ENCODE measurements at places on chromosomes 7 and 10. TPM values are rescaled to one million over a fixed set of nuclear protein-coding genes. Genes with fewer than 3 reads are reported as not detected.

OPN1SW gene
- not detected for total RNA-seq

DNA sequence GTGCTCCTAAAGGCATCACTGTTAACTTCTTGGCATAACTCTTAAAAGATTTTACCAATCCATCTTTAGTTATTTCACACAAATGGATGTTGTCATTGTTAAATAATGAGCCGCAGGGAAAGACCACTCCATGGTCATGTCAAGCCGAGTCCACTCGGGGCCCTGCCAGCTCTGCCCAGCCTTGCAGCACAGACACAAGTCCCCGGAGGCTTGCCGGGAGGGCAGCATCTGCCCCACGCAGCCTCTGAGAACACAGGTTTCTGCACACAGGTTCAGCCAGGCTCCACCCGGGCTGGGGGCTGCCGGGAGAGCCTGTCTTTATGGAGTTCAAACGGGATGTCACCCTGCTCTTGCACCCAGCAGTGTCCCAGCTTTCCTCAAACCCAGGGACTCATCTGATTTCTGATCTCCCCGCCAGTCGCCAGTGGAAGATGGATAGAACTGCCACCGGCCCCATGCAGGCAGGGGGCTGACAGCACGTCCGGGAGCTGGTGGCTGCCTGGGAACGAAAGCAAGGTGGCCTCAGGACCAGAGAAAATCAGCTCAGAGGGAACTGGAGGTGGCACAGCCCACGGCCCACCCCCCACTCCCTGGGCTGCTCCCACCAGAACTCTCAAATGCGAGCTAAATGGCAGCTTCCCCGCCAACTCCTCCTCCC is 156.2 kb downstream of the TCERG1L start:
- no peak for DNase-seq

HOXA13 gene
- total RNA-seq, result not detected

- DNase-seq, result no peak
These were observed 43.0 kb downstream of the CH25H start for GRCh38 chr10:89164080-89164479.

- DNase-seq, result no peak
These were observed 149.1 kb downstream of the HERPUD2 start for GRCh38 chr7:35545831-35546230.

DNA sequence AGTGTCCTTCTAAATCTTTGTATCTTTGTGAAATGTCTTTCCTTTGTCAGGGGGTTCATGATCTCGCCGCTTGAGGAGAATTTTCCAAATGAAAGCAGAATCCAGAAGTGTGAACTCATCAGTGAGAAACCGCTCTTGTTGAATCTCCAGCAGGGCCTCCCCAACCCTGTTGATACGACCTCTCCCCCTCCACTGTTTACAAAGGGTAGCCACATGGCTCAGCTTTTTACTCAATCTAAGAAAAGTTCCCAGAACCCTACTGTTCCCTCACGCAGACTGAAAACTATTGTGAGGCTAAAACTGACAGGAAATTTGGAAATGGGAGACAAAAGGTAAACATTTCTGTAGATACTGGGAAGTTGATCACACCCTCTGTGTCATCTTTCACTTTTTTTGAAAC is 73.9 kb downstream of the SEMA3C start:
- no peak for DNase-seq

CUBN gene
- 0.51 TPM for total RNA-seq

SOSTDC1 gene
- not detected for total RNA-seq

DNA sequence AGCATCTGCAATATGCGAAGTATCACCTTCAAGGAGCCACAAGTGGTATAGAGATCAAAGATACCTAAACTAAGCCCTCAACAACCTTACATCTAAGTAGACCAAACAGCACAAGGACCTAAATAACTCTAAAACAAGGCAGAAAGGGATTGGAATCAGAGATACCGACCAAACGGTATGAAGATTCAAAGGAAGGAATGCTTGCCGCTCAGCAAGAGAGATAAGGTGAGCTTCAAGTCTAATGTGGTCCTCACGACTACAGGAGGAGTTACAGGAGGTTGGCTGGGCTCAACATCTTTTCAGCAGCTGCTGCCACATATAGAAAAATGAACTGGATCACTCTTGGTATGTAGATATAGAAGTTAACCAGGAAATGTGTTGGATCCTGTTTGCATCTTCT is 11.6 kb downstream of the ABLIM1 start:
- DNase-seq, result no peak

- DNase-seq, result no peak
These were observed 11.7 kb upstream of the GPR37 start for GRCh38 chr7:124777268-124777667.

DNA sequence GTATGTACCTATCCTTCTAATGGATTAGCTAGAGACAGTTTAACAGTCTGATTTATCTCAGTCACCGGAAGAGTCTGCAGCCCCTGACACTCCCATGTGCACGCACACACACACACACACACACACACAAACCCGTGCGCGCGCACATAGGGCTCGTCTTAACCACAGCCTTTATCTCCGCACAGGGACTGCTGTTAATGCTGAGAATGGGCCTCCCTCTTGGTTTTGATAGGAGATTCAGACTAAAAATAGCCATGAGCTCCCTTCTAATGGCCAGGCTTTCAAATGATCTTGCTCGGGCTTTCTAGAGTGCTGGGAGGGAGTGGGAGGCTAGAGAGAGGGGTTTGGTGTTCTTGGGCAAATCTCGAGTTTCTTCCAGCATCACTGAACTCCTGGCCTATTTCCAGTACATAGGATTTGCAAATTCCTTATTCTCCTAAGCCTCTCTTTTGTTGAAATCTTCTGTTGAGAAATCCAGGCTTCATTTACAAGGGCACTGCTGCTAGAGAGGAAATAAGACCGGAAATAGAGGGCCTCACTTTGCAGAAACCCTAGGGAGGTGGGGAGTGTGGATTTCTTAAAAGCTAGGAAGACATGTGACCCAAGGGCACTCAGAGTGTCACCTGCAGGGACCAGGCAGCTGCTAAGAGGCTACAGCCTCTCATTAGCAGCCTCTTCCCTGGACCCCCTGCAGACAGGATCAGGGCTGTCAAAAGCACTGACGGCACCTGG is 2.4 kb downstream of the TMEM72 start:
- no peak for DNase-seq

DNA sequence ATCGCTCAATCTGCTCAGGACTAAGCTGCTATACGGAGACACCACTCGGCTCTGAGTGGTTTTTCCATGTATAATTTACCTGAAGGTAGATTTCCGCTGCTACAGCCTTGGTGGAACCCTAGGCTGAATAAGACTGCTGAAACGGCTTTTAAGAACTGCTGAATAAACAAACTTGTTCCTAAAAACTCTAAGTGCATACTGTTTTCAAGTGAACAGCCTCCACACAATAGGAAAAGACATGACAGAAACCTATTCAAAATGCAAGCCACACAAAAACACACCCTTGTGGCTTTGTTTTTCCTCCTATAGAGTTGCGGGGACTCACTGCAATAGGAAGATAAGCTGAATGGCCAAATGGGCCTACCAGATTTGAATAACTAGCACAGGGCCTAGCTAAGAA is 117.2 kb downstream of the UBE2H start:
- DNase-seq, result no peak

GNA12 gene
- total RNA-seq, result 10.9 TPM

DNA sequence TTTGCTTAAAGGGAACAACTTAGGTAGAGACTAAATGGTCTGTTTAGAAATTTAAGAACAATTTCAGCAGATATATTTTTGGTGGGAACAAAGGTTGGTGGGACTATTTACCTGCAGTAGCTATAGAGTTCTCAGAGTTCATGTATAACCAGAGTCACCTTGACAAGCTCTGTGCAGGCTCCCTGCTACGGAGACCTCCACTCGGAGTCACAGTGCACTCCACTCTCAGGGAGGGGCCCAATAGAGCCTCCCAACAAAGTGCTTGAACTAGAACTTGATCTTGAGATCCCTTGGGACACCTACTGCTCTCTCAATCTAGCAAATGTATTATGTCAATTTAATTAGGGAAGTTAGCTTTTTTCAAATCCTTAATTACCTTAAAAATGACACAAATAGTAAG is 2.3 kb downstream of the MYPN start:
- DNase-seq, result no peak

HYAL4 gene
- total RNA-seq, result not detected

GRCh38 chr10:33101392-33101787 is 143.4 kb upstream of the ITGB1 start:
- DNase-seq, result no peak

DNA sequence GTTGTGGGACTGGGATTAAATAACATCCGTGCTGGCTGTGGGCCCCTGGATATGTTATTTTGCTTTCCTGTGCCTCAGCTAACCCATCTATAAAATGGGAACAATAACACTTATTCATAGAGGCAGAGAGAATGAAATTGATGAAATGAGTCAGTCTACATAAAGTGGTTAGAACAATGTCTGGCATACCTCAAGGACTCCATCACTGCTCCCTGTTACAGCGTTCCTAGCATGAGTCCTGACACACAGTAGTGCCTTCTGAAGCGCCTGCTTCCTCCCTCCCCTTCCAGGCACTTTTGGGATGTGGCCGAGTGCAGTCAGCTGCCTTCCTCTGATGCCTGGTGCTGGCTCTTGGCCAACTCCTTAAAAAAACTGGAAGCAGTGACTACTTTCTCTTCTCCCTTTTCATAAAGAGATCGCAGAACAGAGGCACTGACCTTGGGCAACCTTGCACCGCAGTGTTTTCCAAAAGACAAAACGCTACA is 108.4 kb upstream of the ZMIZ1 start:
- no peak for DNase-seq

- DNase-seq, result no peak
These were observed 5.2 kb upstream of the HMX2 start for GRCh38 chr10:123142701-123143161.

DNA sequence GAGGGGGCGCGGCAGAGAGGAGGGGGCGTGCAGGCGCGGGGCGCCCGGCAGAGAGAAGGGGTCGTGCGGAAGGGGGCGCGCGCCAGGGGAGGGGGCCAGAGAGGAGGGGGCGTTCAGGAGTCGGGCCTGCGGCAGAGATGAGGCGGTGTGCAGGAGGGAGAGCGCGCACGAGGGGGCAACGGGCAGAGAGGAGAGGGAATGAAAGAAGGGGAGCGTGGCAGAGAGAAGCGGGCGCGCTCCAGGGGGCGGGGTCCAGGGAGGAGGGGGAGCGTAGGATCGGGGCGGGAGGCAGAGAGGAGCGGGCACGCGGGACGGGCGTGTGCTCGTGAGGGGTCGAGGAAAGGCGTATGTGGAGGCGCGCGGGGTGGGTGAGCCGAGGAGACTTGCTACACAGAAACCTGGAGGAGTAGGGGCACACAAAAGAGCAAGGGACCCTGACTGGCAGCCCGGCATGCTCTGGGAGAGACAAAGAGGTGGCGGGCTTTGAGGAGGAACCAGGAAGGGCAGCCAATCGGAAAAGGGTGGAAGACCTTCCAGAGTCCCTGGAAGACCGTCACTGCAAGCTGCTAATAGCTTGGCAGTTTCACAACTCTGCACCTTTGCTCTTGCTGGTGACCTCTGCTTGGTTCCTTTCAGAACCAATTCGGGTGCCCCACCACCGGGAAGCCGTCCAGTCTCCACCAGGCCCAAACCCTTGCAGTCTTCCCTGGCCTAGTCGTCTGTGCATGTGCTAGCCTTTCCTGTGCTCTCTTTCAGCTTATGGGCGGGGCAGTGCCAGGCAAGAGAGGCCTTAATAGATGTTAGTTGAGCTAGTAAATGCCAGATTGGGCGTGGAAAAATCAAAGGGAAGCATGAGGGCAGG is 639 bp downstream of the DYDC2 start:
- peak; percentile 53 for DNase-seq

TSPAN13 gene
- total RNA-seq, result 11.0 TPM

DNA sequence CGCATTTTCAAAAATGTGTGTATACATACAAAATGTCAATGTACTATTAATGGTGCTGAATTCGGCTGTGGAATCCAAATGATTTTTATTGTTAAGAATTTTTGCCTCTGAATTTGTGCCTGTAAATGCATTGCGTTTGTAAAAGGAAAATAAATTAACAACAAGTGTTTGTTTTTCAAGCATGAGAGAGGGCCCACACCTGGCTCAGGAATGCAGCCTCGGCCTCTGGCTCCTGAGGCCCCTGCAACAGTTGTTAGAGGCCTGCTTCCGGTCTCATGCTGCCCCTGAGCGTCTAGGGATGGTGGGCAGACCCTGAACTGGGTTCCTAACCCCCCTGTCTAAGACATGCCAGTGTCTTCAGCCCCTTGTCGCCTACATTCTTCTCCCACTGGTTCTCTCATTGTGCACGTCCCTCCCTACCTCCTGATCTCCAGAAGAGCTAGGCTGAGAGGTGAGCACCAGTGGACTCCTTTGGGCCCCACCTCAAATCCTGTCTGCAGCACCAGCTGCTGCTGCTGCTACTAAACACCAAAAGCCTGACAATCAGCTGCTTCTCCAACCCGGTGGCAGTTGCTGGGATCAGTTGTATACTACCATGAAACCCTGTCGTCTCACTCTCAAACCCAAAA is 1.9 kb upstream of the BTBD16 start:
- DNase-seq, result no peak

DNA sequence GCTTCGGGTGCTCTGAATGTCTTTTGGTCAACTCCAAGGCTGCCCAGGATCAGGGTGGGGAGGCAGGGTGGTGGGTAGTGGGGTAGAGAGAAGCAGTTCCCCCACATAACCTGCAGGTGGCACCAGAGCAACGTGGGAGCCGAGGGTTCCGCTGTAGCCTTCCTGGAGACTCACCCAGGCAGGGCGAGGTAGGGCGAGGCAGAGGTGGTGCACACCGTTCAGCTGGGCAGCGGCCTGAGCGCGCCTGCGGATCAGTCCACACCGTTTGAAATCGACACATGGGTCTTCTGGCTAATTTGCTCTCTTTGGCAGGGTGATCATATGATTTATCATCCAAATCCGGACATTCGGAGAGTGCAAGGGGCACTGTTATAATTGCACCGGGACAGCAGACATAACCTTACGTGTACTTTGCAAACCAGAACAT is 41.4 kb upstream of the MAP3K8 start:
- DNase-seq, result peak; percentile 75

DNA sequence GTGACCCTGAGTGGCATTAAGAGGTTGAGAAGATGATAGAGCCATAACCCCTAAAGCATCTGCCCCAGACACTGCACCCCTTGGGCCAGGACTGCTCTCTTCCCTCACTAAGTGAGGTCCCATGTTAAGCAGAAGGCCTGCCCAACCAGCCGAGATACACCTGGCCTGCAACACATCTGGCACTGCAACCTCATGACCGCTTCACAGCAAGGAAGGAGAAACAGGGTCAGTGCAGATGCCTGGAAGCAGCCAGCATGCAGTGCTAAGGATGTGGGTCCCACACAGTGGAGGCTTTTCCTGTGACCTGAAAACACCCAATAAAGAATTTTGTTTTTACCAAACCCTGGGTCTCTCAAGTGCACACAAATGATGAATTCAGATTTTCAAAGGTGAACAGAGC is 7.4 kb downstream of the NOD1 start:
- DNase-seq, result no peak

- no peak for DNase-seq
These were observed 2.9 kb upstream of the SGCE start for GRCh38 chr7:94658826-94659225.

AEBP1 gene
- total RNA-seq, result 13.3 TPM

- no peak for DNase-seq
These were observed 14.3 kb upstream of the MALSU1 start for GRCh38 chr7:23284871-23285270.

DNA sequence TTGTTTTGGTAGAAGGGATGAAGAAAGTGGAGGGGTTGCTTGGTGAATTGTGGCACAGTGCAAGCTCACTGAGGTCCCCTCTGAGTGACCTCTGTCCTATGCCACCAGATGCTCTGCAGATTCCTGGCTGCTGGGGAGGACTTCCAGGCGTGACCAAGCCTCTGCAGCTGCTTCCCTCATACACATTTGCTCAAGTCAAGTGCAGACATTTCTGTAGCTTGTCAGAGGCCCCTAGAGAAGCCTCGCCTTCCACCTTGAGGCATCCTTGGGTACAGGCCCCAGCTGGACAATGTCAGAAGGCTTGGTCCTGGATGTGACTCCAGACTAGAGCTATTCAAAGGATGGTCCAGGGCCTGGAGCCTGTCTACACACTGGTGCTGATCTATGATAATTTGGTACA is 464.2 kb downstream of the PLXNA4 start:
- DNase-seq, result no peak
